ENCODE measurements at places on chromosomes 4 and X.

DNA sequence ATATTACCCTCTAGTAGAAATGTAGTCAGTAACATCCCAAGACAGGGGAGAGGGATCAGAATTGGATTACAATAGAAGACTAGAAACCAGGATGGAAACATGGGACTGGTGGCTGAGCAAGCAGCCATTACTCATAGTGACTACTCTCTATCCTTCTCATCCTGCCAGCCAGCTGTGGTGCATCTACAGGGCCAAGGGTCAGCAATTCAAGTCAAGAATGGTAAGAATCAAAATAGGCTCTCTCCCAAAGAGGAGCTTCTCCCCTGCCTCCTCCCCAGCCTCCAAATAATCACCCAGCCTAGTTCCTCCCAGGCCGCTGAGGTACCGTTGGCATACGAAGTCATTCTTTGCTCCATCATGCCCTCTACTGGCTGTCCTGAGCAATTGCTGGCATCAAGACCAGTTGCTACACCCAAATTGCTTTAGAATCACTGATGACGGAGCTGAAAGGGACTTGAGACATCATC, 19.4 kb downstream of the AWAT2 start:
- DNase-seq = no peak

DNA sequence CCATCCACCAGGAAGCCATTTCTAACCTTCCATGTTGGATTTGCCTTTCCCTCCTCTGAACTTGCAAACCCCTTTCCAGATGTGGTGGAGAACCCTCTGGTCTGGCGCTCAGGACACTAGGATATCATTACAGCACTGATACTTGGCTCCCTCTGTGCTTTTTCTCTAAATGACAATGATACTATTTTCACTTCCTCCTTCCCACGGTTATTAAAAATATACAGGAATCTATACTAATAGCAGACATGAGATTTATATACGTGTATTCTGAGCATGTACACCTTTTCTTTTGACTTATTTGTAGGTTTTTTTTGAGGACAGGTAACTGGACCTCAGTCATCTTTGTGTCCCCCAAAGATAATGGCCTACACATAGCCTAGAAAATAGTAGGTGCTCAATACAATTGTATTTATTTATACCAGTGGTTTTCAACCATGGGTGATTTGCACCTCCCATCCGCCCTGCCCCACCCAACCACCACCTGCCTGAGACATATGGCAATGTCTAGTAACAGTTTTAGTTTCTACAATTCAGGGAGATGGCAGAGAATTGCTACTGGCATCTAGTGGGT, 60.4 kb upstream of the PLAC8 start:
- no peak for DNase-seq

DNA sequence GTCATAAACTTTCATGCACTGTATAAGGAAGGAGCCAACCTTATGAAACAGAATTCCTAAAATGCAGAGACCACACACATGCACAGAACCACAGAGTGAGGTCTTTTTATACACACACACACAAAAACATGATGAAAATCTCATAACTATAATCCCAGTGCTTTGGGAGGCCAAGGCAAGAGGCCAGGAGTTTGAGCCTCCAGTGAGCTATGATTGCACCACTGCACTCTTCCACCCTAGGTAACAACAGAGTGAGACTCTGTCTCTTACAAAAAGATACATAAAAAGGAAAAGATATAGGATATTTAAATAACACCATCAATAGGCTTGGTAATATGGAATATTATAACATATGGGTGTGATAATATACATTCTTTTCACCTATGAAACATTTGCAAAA, 10.6 kb downstream of the FGA start:
- no peak for DNase-seq

GRCh38 chr4:2241003-2241402, 918 bp downstream of the HAUS3 start:
- no peak for DNase-seq

DNA sequence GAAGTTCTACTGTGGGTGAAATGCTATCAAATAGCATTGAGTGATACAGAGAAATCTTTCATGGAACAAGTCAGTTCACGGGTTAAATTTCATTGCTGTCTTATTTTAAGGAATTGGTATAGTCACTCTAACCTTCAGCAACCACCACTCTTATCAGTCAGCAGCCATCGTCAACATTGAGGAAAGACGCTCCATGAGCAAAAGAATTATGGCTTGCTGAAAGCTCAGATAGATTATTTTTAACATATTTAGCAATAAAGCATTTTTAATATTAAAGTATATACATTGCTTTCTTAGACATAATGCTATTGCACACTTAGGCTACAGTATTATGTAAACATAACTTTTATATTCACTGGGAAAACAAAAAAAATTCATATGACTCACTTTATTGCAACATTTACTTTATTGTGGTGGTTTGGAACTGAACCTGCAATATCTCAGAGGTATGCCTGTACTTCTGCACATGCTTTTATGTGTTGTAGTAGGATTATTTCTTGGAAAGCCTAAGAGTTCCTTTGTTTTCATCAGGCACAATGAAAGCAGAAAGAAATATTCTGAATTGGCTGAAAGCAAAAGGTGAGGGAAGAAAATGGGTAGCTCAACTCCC, 586.7 kb downstream of the GBA3 start:
- no peak for DNase-seq

Data from smooth muscle cell of the brain vasculature (primary cell).